ENCODE measurements at places on chromosomes 7 and 10.
A peak's percentile ranks its signal among the peaks of the same experiment; 100 is the strongest.

DNA sequence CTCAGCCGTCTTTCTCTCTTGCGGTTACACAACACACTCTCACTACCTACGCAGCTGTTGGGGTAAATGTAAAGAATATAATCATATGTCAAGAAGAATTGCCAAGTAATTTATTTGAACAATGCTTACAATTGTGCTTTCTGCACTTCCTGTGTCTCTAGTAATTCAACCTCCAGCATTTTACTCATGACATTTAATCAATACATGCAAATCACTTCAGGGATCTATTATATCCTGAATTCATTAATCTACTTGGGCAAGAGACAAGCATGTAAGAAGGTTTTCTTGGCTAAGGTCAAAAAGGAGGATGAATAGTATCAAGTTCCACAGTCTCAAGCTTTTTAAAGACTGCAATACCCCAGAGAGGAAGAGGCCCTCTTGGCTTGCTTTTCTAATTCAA is 562.9 kb upstream of the ADARB2 start:
- DNase-seq = no peak

DNA sequence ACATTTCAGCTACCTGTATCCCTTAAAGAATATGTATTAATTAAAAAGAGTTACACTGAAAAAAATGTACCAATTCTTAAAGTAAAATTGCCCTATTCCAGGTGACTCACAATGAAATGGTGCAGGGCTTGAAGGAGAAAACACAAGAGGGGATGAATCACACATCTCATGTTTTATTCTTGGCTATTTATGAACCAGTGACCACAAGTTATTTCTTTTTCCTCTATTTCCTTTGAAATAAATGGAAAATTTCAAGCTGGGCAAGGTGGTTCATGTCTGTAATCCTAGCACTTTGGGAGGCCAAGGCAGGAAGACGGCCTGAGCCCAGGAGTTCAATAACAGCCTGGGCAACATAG is 106.8 kb downstream of the UBE2H start:
- DNase-seq = no peak

- DNase-seq = no peak
Observed at GRCh38 chr10:30893208-30893607, 138.5 kb downstream of the ZNF438 start.

- no peak for DNase-seq
Observed at GRCh38 chr10:43196131-43196980, 58.1 kb downstream of the CSGALNACT2 start.

GRCh38 chr7:73682745-73683055 is 553 bp downstream of the DNAJC30 start:
- no peak for DNase-seq

- no peak for DNase-seq
Observed at GRCh38 chr10:103812432-103812831, 42.9 kb downstream of the SH3PXD2A start.

GRCh38 chr7:105987046-105987445 is 24.0 kb downstream of the CDHR3 start:
- no peak for DNase-seq

DNA sequence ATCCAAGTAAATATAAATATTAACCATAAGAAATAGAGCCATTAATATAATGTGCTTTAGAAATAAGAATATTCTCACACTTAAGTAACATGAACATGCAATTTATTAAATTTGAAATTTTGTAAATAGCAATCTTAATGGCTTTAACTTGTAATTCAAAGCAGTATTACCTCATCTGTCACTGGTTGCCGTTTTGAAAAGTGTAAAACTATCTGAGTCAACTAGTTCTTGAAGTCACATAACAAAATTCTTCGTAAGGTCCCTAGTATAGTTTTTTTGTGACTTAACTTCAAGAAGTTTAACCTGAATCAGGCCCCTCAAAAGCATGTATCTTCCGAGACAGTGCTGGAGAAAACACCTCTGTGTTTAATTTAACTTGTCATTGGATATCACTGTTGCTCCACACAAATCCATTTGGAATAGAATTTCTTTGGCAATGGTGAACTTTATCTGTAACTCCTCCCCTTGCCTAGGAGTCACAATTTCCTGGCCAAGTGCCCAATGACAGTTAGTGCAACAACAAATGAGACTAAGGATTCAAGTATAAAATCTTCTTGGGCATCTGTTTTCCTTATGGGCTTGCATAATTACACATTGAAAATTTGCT is 47.1 kb downstream of the NT5C2 start:
- DNase-seq = no peak

GRCh38 chr7:148262721-148263229 is 327.8 kb upstream of the C7orf33 start:
- peak; percentile 22 for DNase-seq

- DNase-seq = no peak
Observed at GRCh38 chr10:55358539-55358938, 557.5 kb upstream of the PCDH15 start.

GRCh38 chr7:50274361-50274760 is 30.2 kb upstream of the IKZF1 start:
- no peak for DNase-seq

- no peak for DNase-seq
Observed at GRCh38 chr7:2525658-2526630, 6.4 kb downstream of the LFNG start.

DNA sequence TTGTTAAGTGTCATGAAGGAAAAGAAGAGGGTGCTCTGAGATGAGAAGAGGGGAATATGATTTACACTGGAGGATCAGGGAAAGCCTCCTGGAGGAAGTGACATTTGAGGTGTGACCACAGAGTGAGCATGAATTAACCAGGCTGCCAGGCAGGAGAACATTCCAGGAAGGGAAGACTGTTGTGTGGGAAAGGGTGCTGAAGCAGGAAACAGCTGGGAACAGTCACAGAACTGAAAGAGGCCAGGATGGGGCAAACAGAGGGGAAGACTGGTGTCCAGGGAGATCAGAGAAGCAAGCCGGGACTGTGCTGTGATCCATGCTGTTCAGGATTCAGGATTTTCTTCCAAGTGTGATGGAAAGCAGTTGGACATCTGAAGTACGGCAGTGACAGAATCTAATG is 14.9 kb downstream of the HIPK2 start:
- DNase-seq = no peak

DNA sequence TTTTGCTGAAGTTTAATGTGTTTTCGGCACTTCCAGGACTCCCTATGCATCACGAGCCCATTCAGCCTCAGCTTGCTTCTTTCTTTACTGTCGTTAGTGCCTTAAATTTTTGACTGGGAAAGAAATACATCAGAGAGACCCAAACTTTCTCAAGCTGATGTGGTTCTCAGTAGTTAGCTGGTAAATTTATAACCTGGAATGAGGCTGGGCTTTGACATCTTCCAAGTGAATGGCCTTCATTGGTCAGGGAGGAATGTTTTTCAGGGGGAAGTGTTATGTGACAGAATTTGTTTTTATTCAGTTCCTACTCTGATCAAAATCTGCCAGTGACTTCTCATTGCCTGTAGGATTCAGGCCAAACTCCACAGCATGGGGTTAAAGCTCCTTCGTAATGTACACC is 296.9 kb downstream of the SORCS3 start:
- no peak for DNase-seq

DNA sequence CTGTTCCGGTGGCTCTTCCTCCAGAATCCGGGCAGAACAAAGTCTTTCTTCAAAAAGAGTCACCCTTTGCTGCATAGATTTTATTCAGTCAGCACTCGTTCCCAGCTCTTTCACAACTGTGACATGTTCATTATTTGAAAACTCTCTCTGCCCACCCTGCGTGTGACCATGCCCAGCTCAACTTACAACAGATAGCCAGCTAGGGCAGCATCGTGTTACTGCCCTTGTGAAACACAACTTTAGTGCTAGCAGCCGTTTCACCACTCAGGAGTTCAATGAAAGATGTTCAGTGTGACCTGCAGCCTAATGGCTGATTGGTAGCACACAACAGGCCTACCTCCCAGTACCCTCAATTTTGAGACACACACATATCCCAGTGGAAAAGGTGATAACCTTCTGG is 57.9 kb downstream of the ZNF438 start:
- no peak for DNase-seq

DNA sequence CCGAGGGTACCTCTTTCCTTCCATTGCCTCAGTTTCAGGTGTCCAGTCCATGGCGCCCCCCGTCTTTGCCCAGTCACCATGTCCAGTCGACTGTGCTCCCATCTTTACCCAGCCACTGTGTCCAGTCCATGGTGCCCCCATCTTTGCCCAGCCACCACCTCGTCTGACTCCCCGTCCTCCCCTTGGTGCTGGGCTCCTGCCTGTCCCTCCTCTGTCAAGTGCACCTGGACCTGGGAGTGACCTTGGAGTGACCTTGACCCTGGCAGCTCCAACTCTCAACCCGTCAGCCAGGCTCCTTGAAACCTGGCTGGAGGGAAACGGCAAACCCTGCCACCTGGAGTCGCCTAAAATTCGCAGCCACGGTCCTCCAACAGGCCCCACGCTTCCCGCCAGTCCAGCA is 180.2 kb downstream of the ADARB2 start:
- no peak for DNase-seq

DNA sequence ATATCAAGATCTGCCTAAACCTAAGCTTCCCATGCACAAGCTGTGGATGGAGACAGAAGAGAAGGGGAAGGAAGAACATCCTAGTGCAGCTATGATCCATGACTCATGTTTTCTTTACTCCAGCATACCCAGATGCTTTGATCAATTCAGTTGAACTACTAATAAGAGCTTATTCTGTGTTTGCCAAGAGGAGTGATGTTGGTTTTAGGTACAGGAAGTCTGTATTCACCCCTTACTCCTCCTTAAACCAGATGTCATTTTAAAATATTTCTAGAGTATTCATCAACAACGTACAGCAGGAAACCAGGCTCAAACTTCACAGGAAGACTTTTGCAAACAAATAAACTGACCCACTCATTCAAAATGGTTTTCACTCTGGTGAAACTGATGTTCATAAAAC is 29.2 kb downstream of the PANK1 start:
- no peak for DNase-seq

GRCh38 chr10:8288600-8288999 is 234.1 kb downstream of the GATA3 start:
- no peak for DNase-seq

- DNase-seq = no peak
Observed at GRCh38 chr10:84890706-84891105, 562.3 kb downstream of the CCSER2 start.

GRCh38 chr7:24709585-24710360 is 47.5 kb downstream of the GSDME start:
- no peak for DNase-seq

- DNase-seq = no peak
Observed at GRCh38 chr10:12186323-12186722, 9.4 kb downstream of the NUDT5 start.

- DNase-seq = no peak
Observed at GRCh38 chr7:46450425-46450824, 529.4 kb upstream of the IGFBP3 start.

GRCh38 chr7:156121956-156122355 is 309.7 kb upstream of the SHH start:
- no peak for DNase-seq

DNA sequence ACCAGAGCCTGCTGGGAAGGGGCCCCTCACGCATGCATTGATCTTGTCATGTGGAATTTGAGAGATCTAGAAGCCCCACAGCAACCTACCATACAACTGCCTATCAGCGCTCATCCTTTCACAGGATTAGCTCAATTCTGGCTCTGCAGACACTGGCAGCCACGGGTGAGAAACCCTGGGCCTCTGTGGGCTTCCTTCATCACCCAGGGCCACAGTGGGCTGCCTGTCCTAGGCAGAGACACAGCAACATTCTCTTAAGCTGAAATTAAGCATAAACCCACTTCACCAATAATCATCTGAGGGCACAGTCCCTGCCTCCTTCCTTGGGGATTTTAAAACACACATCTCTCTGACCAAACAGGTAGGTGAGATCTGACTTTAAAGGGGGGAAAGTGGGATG is 3.3 kb upstream of the PRSS2 start:
- DNase-seq = no peak

DNA sequence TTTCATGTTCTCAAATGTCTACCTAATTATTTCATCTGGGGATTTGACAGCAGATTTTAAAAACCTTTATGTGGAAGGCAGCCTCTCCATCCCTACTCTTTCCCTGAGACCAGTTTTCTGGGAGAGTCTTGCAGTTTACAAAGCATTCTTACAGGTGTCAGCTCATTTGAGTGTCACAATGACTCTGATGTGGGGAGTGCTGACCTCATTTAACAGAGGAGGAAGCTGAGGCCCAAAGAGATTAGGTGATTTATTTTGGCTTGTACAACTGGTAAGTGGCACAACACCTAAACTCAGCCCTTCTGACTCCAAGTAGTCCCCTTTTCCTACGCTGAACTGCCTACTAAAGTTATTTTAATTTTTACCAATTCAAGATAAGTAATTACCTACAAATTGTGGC is 33.3 kb upstream of the MAT1A start:
- no peak for DNase-seq

GRCh38 chr7:75729851-75730274 is 8.9 kb downstream of the HIP1 start:
- DNase-seq = no peak

- DNase-seq = no peak
Observed at GRCh38 chr10:6321880-6322279, 119.1 kb downstream of the PFKFB3 start.

All from activated CD8-positive, alpha-beta memory T cell treated with anti-CD3 and anti-CD28 coated beads for 4 hours (primary cell).